Left ventricle myocardium superior (tissue), 1 donor: ENCODE measurements at places on chromosomes 4 and X.

- DNase-seq, result no peak
Observed at GRCh38 chr4:5133201-5133600, 81.9 kb downstream of the STK32B start.

DNA sequence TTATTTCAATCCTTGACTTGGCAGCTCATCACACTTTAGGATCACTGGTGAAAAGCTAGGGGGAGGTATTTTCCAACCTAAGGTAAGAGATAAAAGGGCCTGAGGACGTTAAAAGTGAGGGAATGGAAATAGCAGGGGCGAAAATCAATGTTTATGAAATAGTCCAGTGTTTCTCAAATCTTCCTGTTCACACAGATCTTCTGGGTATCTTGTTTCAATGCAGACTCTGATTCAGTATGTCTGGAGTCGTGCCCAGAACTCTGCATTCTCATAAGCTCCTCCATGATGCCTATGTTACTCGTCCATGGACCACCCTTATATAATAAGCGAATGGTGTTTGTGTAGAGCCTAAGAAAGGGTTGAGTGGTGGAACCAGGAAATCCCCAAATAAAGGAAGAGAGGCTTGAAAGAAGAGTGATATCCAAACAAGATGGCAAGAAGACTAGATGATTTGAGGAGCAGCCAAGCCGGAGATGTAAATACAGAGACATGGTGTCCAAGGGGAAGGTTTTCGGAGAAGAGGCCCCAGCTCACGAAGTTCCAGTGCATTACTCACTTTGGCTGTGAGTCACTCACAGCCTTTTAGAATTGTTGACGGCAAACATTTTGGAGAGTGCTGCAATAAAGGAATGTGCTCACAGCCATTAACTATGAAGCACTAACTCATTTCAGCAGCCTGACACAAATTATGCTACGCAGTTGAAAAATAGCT lies 215.6 kb upstream of the PPARGC1A start:
- DNase-seq, result no peak

- DNase-seq, result no peak
Observed at GRCh38 chr4:89316211-89316610, 8.6 kb upstream of the GPRIN3 start.

DNA sequence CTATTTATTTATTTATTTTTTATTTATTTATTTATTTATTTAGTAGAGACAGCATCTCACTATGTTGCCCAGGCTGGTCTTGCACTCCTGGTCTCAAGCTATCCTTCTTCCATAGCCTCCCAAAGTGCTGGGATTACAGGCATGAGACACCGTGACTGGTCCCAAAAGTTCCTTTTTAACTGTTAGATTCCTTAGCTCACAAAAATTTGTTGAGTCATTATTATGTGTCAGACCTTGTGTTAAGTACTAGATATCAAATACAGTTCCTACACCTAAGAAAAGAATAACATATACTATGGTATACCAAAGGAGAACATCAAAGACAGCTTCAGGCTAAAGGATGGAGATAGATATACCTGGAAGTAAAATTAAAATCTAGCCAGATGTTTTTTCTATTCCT lies 11.6 kb downstream of the FGA start:
- no peak for DNase-seq

GRCh38 chrX:38848671-38849455 lies 47.6 kb downstream of the MID1IP1 start:
- DNase-seq, result no peak

GRCh38 chr4:30208731-30209435 lies 511.3 kb upstream of the PCDH7 start:
- DNase-seq, result no peak

- no peak for DNase-seq
Observed at GRCh38 chrX:121322159-121322558, 274.7 kb downstream of the GLUD2 start.

GRCh38 chrX:46722742-46723568 lies 36.0 kb downstream of the SLC9A7 start:
- DNase-seq, result no peak
